ENCODE measurements at places on chromosomes 12 and 14.
A peak's percentile ranks its signal among the peaks of the same experiment; 100 is the strongest.

DNA sequence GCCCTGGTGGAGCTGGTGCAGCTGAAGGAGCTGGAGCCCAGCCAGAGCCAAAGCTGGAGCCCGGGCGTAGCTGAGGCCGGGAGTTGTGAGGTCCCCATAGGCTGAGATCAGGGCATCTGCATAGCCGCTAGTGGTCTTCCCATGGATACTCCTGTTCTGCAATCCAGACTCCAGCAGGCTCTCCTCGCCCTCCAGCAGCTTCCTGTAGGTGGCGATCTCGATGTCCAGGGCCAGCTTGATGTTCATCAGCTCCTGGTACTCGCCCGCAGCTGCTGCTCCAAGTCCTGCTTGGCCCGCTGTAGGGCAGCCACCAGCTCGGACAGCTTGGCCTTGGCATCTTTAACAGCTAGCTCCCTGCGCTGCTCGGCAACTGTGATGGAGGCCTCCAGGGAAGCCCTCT is 966.1 kb downstream of the FSCB start:
- no peak for DNase-seq

- DNase-seq = no peak
Observed at GRCh38 chr14:99065551-99065950, 206.4 kb downstream of the BCL11B start.

DNA sequence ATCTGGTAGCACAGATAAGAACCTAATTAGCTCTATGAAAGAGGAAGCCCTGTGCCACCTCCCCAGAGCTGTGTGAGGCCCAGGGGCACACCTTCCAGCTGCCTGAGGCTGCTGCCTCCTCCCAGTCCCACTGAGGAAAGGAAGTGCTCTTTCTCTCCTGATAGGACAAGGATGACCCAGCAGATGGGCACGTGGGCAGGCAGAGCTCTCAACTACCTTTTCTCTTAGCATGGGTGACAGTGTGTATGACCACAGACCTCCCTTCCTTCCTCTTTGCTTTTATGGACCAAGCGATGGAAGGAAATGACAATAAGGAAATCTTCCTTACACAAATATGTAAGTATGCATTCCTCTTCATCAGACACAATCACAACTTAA is 127.6 kb upstream of the AMIGO2 start:
- DNase-seq = no peak

- DNase-seq = peak; percentile 40
Observed at GRCh38 chr12:42725809-42726208, 136.3 kb upstream of the PRICKLE1 start.

DNA sequence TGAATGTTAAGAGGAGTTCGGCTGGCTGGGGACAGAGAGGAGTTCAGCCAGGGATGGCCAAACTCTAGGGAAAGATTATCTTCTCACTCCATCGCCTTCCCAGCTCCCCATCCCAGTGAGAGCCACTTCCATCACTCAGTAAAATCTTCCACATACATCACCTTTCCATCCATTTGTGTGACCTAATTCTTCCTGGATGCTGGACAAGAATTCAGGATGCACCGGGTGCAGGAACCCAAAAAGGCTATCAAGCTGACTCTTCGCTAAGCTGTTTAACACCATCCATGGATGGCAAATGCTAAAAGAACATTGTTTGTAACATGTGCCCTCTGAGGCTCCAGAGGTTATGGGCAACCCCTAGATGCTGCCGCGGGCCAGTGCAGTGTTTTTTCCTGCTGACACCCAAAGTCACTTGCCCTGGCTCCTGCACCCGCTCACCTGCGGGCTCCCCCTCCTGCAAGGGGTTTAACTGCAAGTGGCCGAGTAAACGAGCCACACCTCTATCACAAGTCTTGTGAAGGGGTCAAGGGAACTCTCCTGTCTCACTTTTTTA is 216.0 kb upstream of the NPAS3 start:
- DNase-seq = no peak

DNA sequence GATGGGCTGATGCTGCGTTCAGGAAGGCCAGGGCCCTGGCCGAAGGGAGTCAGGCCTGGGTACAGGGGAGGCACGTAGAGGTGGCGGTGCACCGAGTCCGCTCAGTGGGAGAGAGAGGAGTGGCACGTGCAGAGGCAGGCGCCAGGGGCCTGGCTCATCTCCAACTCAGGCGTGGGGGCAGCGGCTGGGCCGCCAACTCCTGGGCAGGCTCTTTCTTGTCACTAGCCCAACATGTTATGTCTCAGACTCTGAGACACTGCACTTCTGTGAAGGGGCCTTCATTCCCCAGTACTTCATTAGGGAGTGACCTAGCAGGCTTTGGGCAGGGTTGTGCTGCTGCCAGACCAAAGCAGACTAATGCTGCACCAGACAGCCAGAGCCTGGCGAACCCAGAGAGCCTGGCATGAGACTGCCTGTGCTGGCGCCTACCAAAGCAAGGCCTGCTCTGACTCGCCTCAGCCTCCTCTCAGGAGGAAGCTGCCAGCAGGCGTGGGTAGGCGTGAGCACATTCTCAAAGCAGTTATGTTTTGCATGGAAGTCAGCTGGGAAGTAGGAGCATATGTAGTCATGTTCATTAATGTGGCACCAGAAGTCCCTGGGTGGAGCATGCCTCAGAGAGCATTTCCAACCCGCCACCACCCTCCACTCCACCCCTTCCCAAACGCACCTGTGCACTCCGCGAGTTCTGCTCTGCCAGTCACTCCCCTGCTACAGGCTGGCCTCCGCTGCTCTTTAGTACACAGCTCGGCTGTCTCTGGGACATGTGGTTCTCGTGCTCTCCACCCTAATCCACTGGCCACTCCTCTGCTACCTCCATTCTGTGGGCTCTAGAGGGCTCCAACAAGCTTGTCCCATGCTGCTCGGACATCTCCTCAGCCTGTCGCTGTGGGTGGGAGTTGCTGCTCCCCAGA is 9.7 kb downstream of the CKB start:
- no peak for DNase-seq

- DNase-seq = peak; percentile 52
Observed at GRCh38 chr12:109428037-109428629, 49.0 kb downstream of the KCTD10 start.

GRCh38 chr12:15782667-15783066 is 6.5 kb downstream of the EPS8 start:
- DNase-seq = no peak

GRCh38 chr12:25186038-25186787 is 8.7 kb downstream of the DNAI7 start:
- DNase-seq = no peak

DNA sequence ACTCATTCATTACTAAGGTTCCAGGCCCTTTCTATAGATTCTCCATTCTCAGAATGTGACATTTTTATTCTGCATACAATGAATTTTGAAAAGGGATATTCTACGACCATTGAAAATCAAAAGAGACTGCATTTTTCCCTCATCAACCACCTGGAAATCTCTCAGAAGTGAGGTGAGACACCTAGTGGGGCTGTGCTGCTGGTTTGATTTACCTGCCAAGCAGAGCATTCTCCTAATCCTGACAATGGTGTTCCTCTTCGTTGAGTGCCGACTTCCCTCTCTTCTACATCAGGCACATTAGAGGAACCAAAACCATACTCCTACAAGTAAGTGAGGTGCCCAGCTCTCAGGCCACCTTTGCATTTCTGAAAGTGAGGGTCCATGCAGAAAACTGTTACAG is 14.9 kb downstream of the CKB start:
- no peak for DNase-seq

DNA sequence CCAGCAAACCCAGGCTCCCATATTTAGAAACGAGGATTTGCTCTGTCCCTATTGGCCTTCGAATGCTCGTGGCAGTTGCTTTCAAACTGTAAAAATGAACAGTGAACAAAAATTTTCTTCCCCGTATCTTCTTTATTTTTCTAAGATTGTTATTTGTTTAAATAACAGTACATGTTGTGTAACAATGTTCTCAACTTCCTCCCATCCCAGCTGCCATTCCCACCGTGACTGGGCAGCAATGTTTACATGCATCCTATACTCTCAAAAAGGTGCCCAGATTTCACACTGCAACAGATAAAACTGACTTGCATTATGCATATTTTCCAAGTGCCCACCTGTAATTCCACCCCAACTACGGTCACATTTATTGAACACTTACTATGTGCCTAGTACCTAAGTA is 12.8 kb downstream of the VCPKMT start:
- no peak for DNase-seq

- DNase-seq = no peak
Observed at GRCh38 chr12:9961106-9961505, 10.1 kb upstream of the CLEC12A start.

DNA sequence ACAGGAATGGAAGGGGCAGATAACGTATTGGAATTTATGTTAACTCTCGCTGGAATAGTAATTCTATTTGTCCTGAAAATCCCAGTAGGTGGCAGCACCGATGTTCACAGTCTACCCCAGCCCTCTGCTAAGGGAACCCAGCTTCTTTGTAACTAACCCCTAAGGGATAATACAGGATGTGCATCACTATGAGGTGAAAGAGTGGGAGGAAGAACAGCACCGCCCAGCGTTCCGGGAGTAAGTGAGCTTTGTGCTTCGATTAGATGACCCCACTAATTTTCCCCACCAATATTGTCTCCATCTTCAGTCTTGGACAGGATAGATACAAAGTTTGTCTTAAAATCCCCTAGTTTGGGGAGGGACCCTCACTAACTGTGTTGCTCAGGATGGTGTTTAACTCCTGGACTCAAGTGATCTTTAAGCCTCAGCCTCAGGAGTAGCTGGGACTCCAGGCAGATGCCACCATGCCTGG is 2.7 kb downstream of the SLC2A3 start:
- DNase-seq = peak; percentile 87

DNA sequence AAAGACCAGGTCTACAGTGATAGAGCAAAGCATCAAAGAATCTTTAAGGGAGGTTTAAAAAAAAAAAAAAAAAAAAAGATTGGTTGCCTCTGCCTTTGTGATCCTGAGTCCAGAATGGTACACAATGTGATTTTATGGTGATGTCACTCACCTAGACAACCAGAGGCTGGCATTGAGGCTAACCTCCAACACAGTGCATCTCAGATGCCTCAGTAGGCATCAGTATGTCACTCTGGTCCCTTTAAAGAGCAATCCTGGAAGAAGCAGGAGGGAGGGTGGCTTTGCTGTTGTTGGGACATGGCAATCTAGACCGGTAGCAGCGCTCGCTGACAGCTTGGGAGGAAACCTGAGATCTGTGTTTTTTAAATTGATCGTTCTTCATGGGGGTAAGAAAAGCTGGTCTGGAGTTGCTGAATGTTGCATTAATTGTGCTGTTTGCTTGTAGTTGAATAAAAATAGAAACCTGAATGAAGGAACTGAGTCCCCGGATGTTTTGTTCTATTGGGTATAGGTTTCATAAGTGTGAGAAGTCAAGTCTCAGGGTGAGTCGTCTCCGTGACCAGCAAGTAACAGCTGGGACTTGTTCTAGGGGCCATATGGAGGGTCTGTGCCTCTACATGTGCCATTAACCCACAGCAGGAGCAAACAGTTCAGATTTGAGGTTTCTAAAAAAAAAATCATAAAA is 9.3 kb downstream of the PEBP1 start:
- DNase-seq = no peak

GRCh38 chr14:68586896-68587751 is 205.7 kb downstream of the ZFP36L1 start:
- DNase-seq = no peak

GRCh38 chr12:87311206-87311605 is 718.0 kb downstream of the C12orf50 start:
- DNase-seq = no peak

DNA sequence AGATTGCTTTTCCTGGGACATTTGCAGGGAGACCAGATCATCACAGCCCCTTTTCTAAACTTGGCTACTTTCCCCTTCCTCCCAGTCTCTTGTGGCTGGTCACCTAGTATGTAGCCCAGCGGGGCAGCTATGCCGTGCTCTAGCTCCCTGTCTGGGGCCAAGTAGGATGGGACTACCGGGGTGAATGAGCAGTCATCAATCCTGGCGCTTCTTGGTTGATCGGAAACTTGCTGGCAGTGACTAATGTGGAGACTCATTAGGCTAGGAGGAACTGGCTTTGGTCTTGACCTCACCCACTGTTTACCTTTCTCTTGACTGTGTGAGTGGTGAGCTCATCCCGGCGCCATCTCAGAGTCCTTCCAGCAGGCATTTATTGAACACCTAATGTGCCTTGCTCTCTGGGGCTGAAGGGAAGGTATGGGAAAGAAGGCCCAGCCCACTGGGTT is 15.9 kb downstream of the PLEKHG3 start:
- DNase-seq = peak; percentile 31

- DNase-seq = no peak
Observed at GRCh38 chr14:89371585-89372511, 45.2 kb downstream of the FOXN3 start.
